ENCODE measurements at places on chromosomes 12 and 14.

GRCh38 chr14:23378612-23379220 is 1.9 kb downstream of the CMTM5 start:
- no peak for DNase-seq

GRCh38 chr12:127280393-127281275 is 986.3 kb upstream of the TMEM132C start:
- DNase-seq = peak; percentile 88

GRCh38 chr12:6444704-6445688 is at the start of gene CD27:
CD27 (plus strand) TSS chr12:6444955; CDS start chr12:6445096, 141 bp downstream.
- DNase-seq = no peak

DNA sequence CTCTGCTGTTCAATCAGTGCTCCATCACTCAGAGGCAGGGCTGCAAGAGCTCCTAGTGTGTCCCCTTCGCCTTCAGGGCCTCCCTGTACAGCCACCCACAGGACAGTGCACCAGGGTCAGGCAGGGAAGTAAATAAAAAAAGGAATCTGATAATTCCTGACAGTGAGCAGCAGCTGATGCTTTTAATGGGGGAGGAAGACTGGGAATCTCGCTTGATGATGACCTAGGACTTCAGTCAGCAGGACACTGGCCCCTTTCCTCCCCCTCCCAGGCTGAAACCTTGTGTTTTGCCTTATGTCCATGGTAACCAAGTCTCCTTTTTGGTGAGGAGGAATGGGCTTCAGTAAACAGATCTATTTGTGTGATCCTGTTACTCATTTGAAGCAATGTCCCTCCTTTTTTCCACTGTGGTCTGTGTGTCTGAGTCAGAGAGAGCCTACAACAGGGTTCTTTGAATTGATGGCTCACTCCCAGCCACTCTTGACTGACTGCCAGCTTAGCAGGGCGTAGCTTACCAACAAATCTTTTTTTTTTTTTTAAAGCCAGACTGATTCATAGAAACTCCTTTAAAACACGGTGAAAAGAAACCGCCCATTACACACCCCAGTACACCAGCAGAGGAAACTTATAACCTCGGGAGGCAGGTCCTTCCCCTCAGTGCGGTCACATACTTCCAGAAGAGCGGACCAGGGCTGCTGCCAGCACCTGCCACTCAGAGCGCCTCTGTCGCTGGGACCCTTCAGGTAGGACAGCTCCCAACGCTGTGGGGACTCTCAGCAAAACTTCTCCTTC is at the start of gene EMP1:
EMP1 (plus strand) TSS at position 597 of the 792 bp plus-strand sequence. CDS start 14,785 bp downstream, outside the sequence.
- peak; percentile 93 for DNase-seq

DNA sequence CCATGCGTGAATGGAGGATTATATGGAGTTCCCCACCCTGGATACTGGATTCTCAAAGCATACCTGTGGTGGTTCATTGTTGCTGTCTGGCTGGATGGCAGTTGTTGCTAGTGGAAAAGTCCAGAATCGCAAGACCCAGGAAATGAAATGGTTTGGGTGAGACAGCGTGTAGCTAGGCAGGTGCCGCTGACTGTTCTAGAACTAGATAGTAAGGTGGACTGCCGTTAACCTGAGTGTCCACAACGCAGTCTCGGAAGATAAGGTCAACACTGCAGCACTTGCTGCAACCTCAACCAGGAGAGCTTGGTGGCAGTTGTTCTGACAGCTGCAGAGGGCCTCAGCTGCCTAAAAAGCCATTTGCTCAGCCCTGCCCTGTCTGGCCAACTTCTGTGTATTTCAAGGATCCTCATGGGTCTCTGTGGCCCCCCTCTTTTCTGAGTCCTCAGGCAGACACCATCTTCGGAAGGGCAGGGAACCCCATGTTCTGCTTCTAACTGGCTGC is 15.5 kb upstream of the IRF2BPL start:
- DNase-seq = no peak

DNA sequence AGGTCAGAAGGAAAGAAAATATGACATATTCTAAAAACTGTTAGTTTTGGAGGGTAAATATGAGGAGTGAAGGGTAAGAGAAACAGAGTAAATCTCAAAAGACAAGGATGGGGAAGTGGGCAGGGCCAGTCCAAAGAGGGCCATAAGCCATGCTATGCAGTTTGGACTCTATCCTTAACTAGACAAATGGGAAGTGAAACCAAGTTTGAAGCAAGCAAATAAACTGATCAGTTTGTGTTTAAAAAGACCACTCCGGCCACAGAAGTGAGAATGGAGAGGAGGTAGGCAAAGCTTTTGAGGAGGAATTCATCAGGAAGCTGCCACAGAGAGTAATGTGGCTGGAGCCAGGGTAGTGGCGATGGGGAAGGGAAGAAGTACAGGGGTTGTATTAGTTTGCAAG is 37.5 kb upstream of the DAAM1 start:
- no peak for DNase-seq

GRCh38 chr14:71240171-71240570 is 332.9 kb downstream of the PCNX1 start:
- no peak for DNase-seq

GRCh38 chr14:88668448-88669116 is 105.7 kb downstream of the ZC3H14 start:
- DNase-seq = no peak

DNA sequence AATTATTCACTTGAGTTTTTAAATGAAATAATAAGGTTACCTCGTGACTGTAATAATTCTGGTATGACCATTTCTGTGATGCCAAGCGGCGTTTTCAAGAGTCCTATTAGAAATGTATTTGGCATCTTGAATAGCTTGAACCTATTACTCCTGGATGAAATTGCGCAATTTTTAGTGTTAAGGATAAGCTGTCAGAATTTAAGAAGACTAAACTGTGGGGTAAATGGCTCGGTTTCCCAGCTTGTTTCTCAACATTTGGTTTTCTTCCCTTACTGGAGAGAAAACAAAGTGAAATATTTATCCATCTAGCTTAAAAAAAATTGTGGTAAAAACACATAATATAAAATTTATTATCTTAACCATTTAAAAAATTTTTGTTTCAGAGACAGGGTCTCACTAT is 26.8 kb downstream of the PCNX1 start:
- no peak for DNase-seq

DNA sequence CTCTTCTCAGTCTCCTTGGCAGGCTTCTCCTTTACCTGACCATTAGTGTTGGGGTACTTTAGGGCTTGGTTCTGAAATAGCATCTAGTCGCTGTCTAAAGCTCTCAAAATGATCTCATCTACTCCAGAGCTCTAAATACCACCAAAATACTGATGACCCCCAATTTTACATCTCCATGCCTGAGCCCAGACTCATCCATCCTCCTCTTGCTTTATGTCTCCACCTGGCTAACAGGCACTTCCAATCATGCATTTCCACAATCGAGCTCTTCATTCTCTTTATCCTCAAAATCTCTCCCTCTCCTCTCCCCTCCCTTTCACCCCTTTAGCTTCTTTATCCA is 40.5 kb upstream of the PTGR2 start:
- DNase-seq = no peak

DNA sequence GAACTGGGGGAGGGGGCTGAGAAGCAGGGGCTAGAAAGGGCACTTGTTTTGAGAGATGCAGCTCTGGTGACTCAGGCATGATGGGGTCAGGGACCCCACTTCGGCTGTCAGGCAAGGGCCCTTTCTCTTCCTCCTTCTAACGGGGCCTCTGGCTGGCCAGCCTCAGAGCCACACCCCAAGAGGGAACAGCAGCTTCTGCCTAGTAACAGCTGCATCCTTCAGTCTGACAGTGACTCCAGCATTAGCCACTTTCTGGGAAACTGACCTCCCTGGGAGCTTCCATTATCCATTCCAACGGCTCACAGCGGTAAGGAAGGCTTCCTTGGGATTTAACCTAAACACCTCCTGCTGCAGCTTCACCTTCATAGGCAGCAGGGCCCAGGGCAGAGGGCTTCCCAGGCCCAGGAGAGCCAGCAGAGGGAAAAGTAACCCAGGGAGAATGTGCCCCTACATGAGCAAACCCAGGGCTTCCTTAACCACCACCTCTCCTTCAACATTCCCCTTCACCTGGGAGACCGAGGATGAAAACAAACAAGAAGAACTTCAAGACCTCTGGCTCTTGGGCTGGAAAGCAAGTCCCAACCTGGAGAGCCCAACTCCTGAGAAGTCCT is 2.7 kb downstream of the NCKAP5L start:
- DNase-seq = no peak

DNA sequence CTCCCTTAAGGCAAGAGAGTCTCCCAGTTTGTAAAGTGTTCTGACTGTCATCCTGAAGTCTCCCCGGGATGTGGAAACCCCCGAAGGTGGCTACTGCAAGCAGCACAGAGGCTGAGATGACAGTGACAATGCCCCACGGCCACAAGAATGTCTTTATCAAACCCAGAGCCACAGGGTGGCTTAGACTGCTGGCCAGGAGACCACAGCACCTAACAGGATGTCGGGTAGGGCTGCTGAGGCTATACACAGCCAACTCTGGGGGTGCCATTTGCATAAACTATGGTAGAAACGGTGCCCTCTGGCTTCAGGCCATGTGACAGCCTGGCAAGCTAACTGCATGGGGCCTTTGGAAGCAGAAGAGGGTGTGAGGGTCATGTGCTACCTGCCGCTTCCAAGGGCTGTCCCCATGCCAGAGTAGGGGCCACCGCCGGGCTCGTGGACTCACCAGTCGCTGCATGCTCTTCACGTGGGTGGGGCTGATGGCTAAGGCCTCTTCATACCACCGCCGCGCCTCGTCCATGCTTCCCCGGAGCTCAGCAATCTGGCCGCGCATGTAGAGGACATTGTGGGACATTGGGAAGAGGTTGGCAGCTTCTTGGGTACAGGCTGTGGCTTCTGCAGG is 180.9 kb downstream of the CALM1 start:
- DNase-seq = no peak

GRCh38 chr12:132356691-132357622 is 27.6 kb upstream of the GALNT9 start:
- DNase-seq = no peak

- DNase-seq = peak; percentile 24
These were observed 179.0 kb downstream of the SLC15A4 start for GRCh38 chr12:128644664-128645296.

- DNase-seq = peak; percentile 74
These were observed 933.8 kb downstream of the TMEM121 start for GRCh38 chr14:106459971-106460730.

DNA sequence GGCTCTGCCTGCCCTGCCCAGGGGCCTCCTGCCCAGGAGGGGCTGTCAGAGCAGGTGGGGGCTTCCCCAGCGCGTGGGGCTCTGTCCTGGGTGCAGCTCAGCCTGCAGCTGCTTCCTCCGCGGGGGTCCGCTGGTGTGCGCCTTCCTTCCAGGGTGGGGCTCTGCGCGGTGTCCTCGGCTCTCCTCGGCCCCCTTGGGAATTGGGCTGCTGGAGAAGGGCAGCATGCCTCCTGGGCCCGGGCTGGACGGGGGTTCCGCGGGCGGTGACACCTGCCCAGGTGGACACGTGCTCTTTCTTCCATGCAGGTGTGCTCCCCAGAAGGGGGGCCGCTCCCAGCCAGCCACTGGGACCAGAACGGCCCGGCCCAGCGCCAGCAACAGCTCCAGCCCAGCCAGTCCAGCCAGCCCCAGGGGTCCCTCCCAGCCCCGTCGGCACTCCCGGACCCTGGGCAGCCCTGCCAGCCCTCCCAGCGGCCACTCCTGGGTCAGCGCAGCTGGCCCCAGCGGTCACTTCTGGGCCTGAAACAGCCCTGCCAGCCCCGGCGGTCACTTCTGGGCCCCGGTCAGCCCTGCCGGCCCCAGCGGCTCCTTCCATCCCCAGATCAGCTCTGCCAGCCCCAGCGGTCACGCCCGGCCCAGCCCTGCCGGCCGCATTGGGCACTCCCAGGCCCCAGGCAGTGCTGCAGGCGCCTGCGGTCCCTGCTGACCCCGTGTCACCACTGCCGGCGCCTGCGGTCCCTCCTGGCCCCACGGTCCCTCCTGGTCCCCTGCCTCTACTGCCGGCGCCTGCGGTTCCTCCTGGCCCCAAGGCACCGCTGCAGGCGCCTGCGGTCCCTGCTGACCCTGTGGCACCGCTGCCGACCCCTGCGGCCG is 19.1 kb downstream of the FBRSL1 start:
- DNase-seq = no peak

DNA sequence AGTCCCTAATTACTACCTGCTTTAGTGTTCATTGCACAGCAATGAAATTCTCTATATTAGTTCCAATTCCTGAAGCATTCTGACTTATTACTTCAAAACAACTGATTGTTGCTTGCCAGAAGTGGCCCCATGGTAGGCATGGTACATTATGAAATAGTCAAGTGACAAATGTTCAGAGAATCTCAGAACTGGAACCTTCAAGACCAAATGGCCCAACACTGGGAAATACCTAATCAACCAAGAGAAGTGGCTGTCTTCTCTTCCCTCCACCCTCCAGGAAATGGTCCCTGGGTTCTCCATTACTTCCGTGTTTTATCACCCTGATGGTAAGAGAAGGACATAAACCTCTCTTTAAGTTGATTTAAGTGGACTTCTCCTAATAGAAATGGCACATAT is 49.9 kb downstream of the ITPR2 start:
- no peak for DNase-seq

GRCh38 chr14:72801836-72802587 is 91.9 kb downstream of the DPF3 start:
- DNase-seq = no peak

- DNase-seq = no peak
These were observed 19.6 kb upstream of the GALNT8 start for GRCh38 chr12:4700621-4701026.

GRCh38 chr14:37063467-37064240 is 108.8 kb downstream of the SLC25A21 start:
- DNase-seq = no peak

GRCh38 chr14:79540394-79540793 is 670.9 kb downstream of the DIO2 start:
- DNase-seq = no peak

DNA sequence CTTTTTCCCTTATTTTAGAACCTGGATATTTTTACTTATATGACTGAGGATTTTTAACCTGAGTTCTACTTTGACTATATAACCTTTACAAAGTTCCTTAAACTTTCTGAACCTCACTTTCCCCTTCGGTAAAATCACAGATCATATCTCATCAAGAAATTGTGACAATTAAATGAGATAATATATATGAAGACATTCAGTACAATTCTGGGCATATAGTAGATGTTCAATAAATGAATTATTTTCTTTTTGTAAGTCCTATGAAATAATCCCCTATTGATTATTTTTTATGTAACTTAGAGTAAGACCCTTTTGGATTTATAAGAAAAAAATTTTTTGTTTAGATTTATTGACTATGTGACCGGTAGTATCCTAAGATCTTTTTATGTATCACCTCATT is 17.6 kb upstream of the FAM177A1 start:
- DNase-seq = no peak

GRCh38 chr12:88431246-88431645 is 149.0 kb downstream of the KITLG start:
- no peak for DNase-seq

- no peak for DNase-seq
These were observed 2.8 kb downstream of the ETFBKMT start for GRCh38 chr12:31662176-31662849.

GRCh38 chr12:57887631-57888408 is 41.3 kb upstream of the CTDSP2 start:
- DNase-seq = no peak
